Stimulated activated CD8-positive, alpha-beta memory T cell treated with anti-CD3 and anti-CD28 coated beads, Interleukin-2, amount 100 ng/mL, for 1 hour (primary cell): ENCODE measurements at places on chromosomes 5 and 9.

DNA sequence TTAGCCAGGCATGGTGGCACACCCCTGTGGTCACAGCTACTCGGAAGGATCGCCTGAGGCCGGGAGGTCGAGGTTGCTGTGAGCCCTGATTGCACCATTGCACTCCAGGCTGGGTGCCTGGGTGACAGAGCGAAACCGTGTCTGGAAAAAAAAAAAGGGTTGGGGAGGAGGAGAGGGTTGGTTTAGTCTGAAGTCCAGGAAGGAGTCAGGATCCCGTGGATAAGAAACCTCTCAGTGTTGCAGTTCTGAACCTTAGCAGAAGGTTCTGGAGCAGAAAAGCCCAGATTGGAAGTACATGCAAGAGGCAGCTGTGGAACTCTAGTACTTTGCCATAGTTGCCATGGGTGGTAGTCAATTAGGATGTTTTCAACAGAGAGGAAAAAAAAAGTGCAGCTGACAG, 125.2 kb upstream of the CPEB4 start:
- no peak for DNase-seq

GRCh38 chr9:79573412-79573923, 1.7 kb downstream of the TLE4 start:
- no peak for DNase-seq

DNA sequence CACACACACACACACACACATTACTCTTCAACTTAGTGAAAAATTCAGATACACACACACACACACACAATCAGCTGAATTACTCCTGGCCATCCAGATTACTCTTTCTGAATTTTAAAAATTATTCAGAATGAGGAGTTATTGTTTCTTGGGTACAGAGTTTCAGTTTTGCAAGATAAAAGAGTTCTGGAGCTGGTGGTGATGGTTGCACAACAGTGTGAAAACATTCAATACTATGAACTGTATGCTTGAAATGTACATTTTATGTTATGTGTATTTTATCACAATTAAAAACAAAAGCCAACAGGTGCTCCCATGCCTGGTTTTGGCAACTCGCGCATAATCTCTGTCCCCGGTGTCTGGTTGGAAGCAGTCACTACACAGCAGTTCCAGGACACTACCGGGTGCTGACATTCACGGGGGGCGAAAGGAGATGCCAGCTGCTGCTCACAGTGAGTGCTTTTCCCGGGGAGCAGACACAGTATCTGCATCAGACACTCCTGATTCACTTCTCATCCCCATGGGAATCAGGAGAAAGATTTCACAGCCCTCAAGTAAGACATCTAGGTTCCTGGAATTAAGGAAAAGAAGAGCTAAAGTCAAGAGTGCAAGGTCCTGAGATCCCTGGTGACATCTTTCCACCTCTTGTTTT, 55.7 kb downstream of the LHFPL2 start:
- DNase-seq: no peak

DNA sequence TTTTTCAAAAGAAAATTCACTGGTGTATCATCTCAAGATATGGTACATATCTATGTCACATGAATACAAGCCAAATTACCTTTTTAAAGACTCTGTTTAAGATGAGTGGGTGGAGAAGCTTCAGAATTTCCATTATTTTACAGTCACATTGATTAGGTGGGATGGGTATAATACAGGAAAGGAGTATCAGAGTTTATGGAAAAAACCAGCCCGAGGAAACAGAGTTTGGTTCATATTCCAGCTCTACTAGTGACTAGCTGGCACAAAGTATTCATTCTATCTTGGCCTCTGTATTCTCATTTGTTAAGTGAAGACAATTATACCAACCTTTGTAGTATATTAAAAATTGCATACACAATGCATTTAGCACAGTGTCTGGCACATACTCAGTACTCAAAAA, 46.5 kb upstream of the CDK5RAP2 start:
- DNase-seq: no peak

DNA sequence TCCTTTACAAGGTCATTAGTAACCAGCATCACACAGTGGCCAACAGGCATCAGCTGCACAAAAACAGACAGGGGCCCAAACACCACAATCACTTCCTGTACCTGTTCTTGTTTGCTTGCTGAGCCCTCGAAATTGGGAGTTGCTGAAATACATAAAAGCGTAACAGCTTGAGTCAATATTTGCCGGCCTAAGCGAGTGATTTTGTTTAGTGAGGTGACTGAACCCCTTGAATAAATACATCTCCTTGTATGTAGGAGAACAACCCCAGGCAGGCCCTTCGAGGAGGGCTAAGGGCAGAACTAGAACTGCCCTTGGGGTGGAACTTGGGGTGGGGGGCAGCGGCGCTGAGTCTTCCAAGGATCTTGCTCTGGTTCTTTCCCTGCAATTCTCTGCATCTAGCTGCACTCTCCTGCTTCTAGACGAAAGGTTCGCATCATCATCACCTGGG, 502.5 kb downstream of the RASEF start:
- no peak for DNase-seq

GRCh38 chr5:178825444-178825843, 34.3 kb upstream of the ZNF354B start:
- DNase-seq: no peak

- DNase-seq: no peak
Measured at GRCh38 chr5:1525624-1526189, 1.9 kb upstream of the LPCAT1 start.

GRCh38 chr5:18736051-18736398, 1101.8 kb downstream of the TAF11L14 start:
- DNase-seq: no peak

- DNase-seq: no peak
Measured at GRCh38 chr5:140146523-140146842, 20.7 kb downstream of the IGIP start.

GRCh38 chr9:134215699-134216448, 51.5 kb upstream of the RNU6ATAC start:
- no peak for DNase-seq

- no peak for DNase-seq
Measured at GRCh38 chr5:177427919-177428573, 1.6 kb downstream of the GRK6 start.

DNA sequence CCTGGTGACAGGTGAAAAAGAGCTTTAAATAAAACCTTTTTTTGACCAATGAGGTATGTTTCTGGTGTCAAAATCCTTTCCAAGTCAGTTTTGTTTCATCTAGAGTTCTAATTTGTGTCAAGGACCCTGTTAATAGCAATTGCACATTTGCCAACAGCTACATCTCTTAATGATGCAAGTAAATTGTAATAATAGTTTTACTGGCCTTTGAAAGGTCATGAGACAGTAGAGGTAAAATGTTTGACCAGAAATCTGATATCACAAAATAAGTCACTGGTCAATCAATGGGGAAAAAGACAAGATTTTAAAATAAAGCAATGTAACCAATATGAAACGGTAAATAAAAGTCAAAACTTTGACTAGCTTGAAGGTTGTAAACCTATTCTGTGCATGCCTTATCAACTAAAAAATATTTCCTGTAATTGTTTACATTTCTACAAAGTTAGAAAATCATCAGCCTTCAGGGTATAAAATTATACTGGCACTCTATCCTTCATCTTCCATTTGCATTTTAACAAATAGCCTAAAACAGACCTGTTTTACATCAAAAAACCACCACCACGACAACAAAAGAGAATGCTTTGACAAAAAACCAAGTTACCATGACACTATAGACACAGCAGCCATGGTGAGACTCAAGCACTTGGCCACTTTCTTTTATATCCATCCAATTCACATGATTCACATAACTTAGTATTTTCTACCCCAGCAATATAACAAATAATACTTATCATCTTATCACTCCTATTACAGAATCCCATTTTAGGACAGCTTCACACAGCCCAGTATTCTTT, 3.0 kb downstream of the NADK2 start:
- DNase-seq: no peak

- no peak for DNase-seq
Measured at GRCh38 chr9:97889941-97890887, 32.1 kb downstream of the TRMO start.

DNA sequence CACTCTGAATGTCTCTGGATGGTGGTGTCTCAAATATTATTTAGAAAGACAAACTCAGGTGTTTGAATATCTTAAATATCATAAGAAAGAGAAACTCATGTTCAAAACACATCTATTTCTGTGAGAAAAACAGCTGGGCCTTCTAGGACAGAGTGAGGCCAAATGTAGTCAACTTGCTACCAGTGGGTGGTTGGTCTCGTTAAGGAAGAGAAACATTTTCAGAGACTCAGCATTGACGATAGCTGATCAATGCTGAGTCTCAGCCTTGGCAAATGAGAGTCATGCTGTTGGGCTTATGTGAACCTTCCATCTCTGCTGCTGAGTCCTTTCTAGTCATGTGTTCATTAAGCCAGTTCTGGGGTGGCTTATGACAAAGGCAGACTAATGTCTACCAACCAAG, 418.0 kb downstream of the CETN3 start:
- DNase-seq: no peak

GRCh38 chr5:89377767-89378455, 494.9 kb upstream of the MEF2C start:
- DNase-seq: no peak

GRCh38 chr5:107698286-107698685, 27.5 kb upstream of the EFNA5 start:
- no peak for DNase-seq

- no peak for DNase-seq
Measured at GRCh38 chr5:36502608-36503007, 103.8 kb upstream of the SLC1A3 start.

- no peak for DNase-seq
Measured at GRCh38 chr5:96763026-96763425, 44.7 kb downstream of the ERAP1 start.

DNA sequence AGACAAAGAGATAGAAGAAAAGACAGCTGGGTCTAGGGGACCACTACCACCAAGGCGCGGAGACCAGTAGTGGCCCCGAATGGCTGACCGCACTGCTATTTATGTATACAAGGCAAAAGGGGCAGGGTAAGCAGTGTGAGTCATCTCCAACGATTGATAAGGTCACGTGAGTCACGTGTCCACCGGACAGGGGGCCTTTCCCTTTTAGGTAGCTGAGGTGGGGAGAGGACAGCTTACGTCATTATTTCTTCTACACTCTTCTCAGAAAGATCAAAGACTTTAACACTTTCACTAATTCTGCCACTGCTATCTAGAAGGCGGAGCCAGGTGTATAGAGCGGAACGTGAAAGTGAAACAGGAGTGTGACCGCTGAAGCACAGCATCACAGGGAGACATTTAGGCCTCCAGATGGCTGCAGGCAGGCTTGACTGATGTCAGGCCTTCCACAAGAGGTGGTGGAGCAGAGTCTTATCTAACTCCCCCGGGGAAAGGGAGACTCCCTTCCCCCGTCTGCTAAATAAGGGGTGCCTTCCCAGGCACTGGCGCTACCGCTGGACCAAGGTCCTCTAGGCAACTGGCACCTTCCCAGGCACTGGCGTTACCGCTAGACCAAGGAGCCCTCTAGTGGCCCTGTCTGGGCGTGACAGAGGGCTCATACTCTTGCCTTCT, 6.1 kb upstream of the PRR16 start:
- DNase-seq: no peak

DNA sequence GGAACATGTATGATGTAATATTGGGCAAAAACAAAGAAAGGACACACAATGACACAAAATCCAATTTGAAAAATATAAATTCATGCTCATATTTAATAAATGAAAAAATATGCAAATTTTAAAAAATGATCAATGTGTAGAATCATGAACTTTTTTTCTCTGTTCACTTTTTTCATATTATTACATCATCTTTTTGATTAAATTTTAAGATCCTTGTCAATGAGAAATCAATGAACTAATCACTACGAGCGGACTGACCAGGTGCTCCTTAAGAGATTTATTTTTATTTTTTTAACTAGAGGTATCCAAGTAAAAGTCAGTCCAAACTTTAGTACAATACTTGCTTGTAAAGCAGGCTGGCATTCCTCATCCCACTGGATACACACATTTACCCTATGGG, 174.1 kb downstream of the CDK5RAP2 start:
- no peak for DNase-seq

DNA sequence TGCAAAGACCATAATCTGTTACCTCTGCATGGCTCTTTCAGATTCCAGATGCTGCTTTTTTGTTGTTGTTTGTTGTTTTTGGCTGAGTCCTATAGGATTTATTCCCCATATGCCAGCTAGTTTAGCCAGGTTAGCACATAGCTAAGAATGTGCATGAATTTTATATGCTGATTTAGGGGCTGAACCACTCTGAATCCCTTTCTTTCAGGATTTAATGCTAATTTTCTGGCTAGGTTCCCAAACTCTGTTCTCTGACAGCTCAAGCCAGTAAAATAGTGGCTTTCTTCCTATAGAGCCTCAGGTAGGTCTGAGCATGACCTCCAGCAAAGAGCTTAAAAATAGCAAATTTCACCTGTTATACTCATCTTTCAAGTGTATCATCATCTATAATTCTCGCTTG, 521.4 kb downstream of the CAAP1 start:
- no peak for DNase-seq

- no peak for DNase-seq
Measured at GRCh38 chr5:12848709-12849108, 944.5 kb upstream of the CTNND2 start.

- DNase-seq: no peak
Measured at GRCh38 chr9:73081979-73082657, 69.5 kb upstream of the ANXA1 start.

DNA sequence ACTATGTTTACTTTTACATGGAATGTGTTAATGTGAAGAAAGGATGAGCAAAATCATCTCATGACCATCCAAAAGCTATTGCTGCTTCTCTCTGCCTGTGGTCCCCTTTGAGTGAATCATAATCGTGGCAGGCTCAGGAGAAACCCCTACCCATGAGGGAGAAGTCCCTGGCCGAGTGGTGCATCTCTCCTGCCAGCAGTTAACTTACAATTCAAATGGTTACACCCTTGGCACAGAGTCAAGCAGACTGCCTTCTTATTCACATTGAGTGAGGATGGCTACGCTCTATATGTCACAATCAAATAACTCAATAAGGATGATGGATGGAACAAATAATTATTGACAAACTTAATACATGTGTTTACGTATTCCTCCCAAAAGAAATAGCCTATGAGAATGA, 179.1 kb downstream of the FGF1 start:
- no peak for DNase-seq

- DNase-seq: no peak
Measured at GRCh38 chr9:32863291-32863690, 80.0 kb downstream of the TMEM215 start.

DNA sequence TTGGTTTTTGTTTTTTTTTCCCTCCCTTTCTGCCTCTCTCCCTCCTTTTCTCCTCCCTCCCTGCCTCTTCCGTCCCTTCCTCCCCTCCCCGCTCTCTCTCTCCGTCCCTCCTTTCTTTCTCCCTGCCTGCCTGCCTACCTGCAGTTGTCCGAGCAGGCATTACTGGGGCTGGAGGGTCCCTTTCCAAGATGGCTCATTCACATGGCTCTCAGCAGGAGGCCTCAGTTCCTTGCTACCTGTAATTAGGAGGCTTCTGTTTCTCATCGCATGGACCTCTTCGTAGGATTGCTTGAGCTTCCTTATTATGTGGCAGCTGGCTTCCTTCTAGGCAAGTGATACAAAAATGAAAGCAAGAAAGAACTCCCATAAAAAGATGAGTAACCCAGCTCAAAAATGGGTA, 8.0 kb downstream of the RGS3 start:
- DNase-seq: no peak
